Occipital lobe (tissue), 3 donors: ENCODE measurements at places on chromosomes 16 and 17.

DNA sequence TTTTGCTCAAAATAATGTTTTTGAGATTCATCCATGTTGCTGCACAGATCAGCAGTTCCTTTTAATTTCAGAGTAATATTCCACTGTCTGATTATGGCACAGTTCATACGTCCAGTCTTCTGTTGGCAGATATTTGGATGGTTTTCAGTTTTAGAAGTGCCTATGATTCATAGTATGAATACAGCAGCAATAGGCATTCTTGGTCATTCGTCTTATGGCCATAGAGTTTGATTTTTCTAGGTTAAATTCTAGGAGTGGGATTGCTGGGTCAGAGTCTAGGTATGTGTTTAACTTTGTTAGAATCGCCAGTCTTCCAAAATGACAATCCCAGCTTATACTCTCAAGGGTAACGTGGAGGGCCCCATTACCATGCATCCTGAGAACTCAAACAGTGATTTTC is 11.5 kb upstream of the IL34 start:
- DNase-seq, result no peak

DNA sequence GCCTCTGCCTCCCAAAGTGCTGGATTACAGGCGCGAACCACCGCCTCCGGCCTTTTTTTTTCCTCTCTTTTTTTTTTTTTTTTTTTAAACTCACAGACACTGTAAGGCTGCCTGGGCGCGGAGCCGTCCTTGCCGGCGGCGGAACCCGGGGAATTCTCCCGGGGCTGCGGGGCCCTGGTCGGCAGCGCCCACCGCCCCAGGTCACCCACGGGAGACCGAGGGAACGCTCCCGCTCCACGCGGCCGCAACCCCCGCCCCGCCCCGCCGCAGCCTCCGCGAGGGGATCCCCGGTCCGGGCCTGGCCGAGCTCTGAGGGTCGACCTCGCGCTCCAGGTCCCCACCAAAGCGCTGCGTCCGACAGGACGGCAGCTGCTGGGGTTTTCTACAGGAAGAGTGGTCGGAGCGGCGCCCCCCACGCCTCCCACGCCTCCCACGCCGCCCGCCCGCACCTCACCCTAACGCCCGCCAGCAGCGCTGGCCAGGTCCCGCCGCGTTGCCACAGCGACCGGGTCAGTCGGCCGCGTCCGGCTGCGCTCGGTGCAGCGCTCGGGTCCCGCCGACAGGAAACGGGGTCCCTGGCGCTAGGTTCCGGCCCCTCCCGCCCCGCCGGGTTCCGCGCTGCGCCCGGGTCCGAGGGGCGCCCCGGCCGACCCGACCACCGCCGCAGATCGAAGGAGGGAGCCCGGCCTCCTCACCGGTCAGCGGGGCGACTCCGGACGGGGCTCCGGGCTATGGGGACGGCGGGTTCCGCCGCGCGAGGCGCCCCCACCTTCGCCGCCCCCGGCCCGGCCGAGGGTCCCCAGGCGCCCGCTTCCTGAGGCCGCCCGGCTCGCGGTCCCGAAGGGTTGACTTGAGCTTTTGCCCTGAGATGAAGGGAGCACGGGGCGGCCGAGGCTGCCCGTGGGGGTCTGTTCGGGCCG is at the start of gene CCDC57:
Gene CCDC57, minus strand, starts transcription at position 512 of the 920 bp plus-strand sequence. CDS start 10,898 bp downstream, outside the sequence.
- peak; percentile 47 for DNase-seq

DNA sequence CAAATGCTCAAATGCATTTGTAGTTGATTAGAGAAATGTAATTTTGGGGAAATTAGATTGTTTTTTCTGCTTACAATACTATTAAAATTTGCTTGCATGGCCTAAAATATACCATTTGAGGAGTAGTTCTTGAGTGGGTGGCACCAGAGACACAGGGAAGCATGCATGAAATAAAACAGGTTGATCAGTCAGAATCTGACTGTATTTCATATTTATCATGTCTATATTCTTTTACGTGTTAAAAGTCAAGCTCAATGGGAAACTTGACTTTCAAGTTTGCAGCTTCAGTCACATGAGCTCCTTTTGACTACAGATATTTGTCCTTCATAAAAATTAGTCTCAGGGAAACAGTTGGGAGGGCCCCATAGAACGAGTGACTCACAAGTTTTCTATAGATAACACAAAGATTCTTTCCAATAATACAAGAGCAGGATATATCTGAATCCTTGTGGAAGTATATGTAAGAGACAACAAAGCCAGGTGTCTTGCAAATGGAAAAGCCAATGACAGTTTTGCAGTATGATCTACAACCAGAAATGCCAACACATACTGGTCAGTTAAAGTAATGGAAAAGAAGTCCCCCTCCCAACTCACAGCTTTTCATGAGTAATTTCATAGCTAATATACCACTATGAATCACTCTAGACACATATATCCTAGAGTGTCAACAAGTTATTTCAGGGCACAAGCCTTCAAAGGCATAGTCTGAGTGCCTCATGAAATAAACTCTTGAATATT is 42.2 kb upstream of the CORO6 start:
- DNase-seq, result no peak

GRCh38 chr17:48406936-48407567 is 23.0 kb downstream of the SKAP1 start:
- no peak for DNase-seq

DNA sequence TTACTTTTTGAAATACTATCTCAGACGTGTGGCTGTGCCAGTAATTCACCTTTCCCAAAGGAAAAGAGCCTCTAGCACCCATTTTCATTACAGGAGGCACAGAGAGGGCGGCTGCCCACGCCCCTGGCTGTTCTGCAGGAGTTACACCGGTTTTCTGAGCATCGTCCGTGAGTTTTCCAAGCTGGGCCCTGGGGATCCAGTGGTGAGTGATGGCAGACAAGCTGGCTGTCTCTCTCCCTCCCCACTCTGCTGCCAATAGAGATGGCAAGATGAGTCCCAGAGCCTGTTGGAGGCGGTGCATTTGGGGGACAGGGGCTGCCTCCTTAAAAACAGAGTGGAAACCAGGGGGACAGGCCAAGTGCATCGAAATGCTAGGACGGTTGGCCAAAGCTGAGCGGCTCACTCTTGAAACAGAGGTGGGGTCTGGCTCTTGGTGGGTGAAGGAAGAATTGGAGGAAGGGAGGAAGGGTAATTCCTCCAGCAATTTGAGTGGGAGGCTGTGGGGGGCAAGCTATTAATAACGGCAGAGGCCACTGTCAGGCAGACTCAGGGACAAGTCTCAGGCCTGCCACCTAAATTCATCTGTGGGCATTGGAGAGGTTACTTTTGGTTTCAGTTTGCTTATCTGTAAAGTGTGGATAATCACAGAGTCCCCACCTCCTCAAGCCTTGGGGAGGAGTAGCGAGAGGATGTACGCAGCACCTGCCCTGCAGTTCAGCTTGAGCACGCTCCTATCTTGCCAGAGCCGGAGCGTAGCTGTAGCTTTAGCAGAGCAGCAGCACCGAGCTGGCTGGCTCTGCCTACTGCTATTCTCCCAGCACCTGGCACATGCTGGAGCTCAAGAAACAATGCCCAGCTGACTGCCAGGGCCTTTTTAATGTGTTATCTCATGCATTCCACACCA is 7.5 kb upstream of the NOS2 start:
- peak; percentile 33 for DNase-seq

GRCh38 chr17:29837531-29837930 is 92.5 kb downstream of the SSH2 start:
- DNase-seq, result no peak

GRCh38 chr17:5707482-5707881 is 123.2 kb upstream of the NLRP1 start:
- DNase-seq, result no peak

GRCh38 chr16:75566758-75567255 is 628 bp downstream of the GABARAPL2 start:
- no peak for DNase-seq

DNA sequence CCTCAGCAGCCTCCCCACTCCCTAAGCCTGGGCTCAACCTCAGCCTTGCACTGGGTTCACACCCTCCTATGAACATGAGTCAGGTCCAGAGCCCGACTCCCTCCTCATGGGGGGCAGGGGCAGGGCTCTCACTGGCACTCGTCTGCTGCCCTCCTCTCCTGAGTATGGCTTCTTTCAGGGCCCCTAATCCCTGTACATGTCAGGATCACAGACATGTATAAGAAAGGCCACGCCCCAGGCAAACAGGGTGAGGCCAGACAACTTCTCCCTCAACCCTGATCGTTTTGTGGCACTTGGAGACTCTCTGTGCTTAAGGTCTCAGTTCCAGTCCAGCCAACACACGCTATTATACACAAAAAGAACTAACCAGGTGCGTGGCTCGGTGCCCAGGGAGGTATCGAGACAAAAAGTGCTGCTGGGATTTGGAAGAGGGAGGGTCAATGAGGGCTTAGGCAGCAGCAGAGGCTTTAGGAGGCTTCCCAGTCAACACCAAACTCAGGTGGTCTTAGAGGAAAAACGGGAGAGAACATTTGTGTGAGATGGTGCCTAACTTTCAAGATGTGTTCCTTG is 45.2 kb downstream of the CMTM3 start:
- DNase-seq, result no peak
